ENCODE measurements at places on chromosomes 1 and 21. TPM values are rescaled to one million over a fixed set of nuclear protein-coding genes. Genes with fewer than 3 reads are reported as not detected.
A peak's percentile ranks its signal among the peaks of the same experiment; 100 is the strongest.

GRCh38 chr1:23448846-23449245 is 24.3 kb upstream of the TCEA3 start:
- DNase-seq, result no peak

DNA sequence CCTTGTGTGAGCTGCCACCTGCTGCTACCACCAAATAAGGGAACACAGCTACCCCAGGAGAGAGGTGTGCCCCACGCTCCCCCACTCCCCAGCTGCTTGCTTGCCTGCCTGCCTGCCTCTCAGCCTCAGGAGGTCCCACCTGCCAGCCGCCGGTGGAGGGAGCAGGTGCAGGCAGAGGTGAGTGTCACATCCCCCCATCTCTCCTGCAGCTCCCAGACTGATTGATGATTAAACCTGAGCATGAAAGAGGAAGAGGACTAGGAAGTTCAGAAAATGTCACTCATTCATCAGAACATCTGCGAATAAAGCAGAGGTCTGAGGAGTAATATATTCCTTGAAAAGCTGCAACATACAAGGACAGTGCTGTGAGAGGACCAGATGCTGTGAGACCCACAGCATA is 58.6 kb upstream of the HIVEP3 start:
- no peak for DNase-seq

- no peak for DNase-seq
Observed at GRCh38 chr21:37821786-37822450, 94.3 kb downstream of the KCNJ6 start.

GRCh38 chr21:17388226-17388625 is 124.6 kb upstream of the CXADR start:
- DNase-seq, result peak; percentile 51

DNA sequence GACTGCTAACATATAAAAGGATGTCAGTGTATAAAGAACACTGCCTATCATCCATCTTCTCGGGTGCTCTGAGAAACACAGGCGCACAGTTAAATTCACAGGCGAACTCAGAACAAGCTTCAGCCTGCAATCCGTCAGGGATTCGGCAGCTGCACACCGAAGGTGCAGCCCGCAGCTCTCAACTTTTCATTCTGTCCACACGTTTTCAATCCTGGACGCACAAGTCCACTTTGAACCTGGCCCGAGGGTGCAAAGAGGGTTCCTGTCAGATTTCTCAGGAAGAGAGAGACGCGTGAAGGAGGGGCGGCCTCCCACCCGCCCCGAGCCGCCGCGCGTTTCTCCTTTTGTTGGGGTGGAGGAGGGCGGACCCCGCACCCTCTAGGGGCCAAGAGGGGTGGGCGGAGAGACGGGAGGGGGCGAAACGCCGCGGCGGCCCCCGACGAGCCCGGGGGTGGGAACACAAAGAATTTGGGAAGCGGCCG is 724 bp downstream of the DOCK7 start:
- peak; percentile 70 for DNase-seq

- DNase-seq, result no peak
Observed at GRCh38 chr1:43123031-43123430, 49.1 kb downstream of the EBNA1BP2 start.

DENND1B gene
- total RNA-seq, result 15.0 TPM

Measured in activated CD4-positive, alpha-beta T cell treated with anti-CD3 and anti-CD28 coated beads, Interleukin-2, amount 10 ng/mL, durations not matched to agents 24 days and 14 days (primary cell).